ENCODE measurements at places on chromosomes 1 and 21.

DNA sequence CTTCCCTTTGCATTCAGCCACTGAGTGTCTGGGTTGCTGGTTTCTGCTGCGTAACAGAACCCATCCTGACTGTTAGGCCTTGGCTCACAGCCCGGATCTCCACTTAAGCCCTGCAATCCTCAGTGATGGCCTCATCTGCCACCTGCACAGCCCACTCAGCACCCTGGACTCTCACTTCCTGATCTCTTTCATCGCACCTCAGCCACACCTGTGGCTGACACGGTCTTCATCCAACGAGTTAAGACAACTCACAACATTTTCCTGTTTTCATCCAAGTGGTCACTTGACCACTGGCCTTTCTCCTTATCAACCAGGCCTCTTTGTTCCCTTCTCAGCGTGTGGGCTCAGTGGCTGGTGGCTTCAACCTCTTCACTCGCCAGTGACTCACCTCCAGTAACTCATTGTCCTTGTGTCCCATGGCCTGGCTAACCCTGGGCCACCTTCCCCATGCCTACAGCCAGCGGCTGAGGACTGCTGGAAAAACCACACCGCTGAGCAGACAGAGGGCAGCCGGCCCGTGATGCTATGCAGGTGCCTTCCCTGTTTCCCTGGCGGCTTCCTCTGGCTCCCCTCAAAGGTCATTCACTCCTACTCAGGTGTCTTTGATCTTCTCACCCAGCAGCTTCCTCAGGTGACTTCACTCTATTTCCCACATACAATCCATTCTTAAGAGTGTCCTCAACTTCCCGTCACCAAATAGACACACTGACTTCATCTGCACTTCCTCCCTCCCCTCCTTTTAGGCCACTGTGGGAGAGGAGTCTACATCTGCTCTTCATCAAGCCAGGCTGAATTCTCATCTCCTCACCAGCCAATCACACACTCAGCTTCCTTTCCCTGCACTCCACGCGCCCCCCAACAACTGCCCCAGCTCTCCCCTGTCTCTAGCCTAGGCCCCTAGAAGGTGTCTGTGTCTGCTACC is 19.9 kb upstream of the EDN2 start:
- no peak for DNase-seq

DNA sequence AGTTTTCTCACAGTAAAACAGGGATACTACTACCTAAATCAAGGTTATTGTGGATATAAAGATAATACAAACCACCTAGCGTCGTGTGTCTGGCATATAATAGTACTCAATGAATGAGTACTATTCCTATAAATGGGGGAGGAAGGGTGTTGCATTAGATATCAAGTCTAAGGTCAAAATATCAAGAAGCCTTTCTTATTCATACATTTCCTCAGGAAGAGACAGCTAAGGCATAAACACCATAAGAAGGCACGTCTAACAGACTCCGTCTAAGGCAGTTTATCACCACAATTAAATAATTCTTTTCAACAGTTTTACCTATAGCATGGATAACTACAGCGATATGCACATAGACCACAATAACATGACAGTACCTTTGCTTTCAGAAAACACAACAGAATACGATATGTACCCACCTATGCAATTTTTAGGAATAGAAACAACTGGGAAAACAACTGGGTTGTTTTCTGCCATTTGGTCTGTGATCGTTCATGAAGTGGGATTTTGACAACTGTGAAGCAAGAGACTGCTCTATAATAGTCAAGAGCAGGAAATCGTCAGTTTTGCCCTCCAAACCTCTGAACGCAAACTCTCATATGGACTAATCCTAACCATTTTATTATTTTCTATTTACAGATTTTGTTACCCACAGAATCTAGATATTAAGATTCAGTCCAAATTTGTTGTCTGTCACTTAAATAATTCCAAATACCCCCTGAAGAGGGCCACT is 53.1 kb downstream of the HNRNPR start:
- no peak for DNase-seq

DNA sequence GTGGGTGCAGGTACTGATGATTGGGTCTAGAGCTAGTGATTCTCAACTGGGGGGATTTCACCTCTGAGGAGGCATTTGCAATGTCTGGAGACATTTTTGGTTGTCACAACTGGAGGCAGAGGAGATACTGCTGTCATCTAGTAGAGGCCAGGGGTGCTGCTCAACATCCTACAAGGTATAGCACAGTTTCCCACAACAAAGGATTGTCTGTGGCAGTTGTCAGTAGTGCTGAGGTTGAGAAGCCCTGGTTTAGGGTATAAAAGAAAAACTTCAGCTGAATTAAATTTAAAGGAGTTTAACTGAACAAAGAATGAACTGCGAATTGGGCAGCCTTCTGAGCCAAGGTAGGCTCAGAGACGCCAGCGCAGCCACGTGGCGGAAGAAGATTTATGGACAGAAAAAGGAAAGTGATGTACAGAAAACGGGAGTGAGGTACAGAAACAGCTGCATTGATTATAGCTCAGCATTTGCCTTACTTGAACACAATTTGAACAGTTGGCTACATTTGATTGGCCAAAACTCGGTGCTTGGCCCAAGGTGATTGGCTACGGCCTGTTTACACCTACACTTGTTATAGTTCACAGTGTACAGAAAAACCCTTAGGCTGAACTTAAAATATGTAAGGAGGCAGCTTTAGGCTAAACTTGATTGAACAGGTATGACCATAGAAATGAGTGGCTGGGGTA is 40.4 kb downstream of the MPZL1 start:
- no peak for DNase-seq

- DNase-seq = no peak
Observed at GRCh38 chr1:119738100-119738720, 26.5 kb downstream of the PHGDH start.

- DNase-seq = no peak
Observed at GRCh38 chr21:33241846-33242245, 12.1 kb downstream of the IFNAR2 start.

- DNase-seq = no peak
Observed at GRCh38 chr1:42164551-42165420, at the start of gene GUCA2A. TSS of gene GUCA2A (minus strand) at chr1:42164745. CDS start at chr1:42164712, 33 bp downstream.

GRCh38 chr1:227191607-227192006 is 126.7 kb downstream of the CDC42BPA start:
- no peak for DNase-seq

DNA sequence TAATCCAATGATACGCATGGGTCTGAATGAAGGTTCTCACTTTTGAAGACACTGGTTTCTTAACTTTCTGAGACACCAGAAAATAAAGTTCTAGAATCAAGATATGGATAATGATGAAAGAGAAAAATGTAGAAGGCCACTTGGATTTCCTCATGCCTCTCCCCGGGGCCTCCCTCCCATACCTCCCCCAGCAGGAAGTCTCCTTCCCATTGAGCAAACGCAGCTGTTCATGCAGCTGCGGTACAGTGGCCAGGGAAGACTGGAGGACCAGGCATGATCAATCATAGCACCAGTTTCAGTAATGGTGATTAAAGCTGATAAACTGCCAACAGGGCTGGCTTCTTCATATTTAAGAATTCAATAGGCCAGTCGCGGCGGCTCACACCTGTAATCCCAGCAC is 10.9 kb upstream of the UBR4 start:
- no peak for DNase-seq

Data from activated CD4-positive, CD25-positive, alpha-beta regulatory T cell treated with anti-CD3 and anti-CD28 coated beads, Interleukin-2, amount 50 U/mL, for 16 hours (primary cell).